ENCODE measurements at places on chromosomes 6 and 20. TPM values are rescaled to one million over a fixed set of nuclear protein-coding genes. Genes with fewer than 3 reads are reported as not detected.

KCNQ5 gene
- total RNA-seq = 11.8 TPM

VPS16 gene
- 55.2 TPM for total RNA-seq

GCLC gene
- total RNA-seq = 22.1 TPM

PROKR2 gene
- not detected for total RNA-seq

FAM184A gene
- total RNA-seq = 2.2 TPM

TMEM74B gene
- 1.1 TPM for total RNA-seq

HMGCLL1 gene
- total RNA-seq = not detected

GSTA2 gene
- not detected for total RNA-seq

LY6G6C gene
- total RNA-seq = not detected

PTK7 gene
- total RNA-seq = 1.8 TPM

CST5 gene
- not detected for total RNA-seq

ID1 gene
- 0.50 TPM for total RNA-seq

MTCH1 gene
- 122 TPM for total RNA-seq

CFAP206 gene
- not detected for total RNA-seq

NOL4L gene
- total RNA-seq = 24.5 TPM

RFX6 gene
- not detected for total RNA-seq

LPA gene
- total RNA-seq = not detected

ECT2L gene
- total RNA-seq = not detected

SYNDIG1 gene
- total RNA-seq = not detected

TMEM244 gene
- total RNA-seq = not detected

CCND3 gene
- 462 TPM for total RNA-seq

LAMA4 gene
- not detected for total RNA-seq

HLA-DMB gene
- total RNA-seq = 14.7 TPM

GFOD1 gene
- 8.0 TPM for total RNA-seq

SSTR4 gene
- total RNA-seq = not detected

ZNF341 gene
- total RNA-seq = 5.2 TPM

ADAM33 gene
- total RNA-seq = not detected

SLC35D3 gene
- not detected for total RNA-seq

PCSK2 gene
- not detected for total RNA-seq

TRAPPC3L gene
- not detected for total RNA-seq

RUNX2 gene
- 3.0 TPM for total RNA-seq

FGD2 gene
- 10.1 TPM for total RNA-seq

MMP24 gene
- not detected for total RNA-seq

ARFGEF2 gene
- total RNA-seq = 20.1 TPM

RBBP8NL gene
- total RNA-seq = not detected

PTGIS gene
- total RNA-seq = 2.5 TPM

CST1 gene
- total RNA-seq = not detected

BAK1 gene
- 76.0 TPM for total RNA-seq

HLA-DQA2 gene
- total RNA-seq = not detected

NKX2-2 gene
- total RNA-seq = not detected

OXT gene
- total RNA-seq = not detected

RAB44 gene
- total RNA-seq = not detected

SALL4 gene
- total RNA-seq = not detected

RIMS1 gene
- total RNA-seq = not detected

HLA-DRB1 gene
- total RNA-seq = 46.0 TPM

CTAGE9 gene
- total RNA-seq = not detected

FAM83B gene
- total RNA-seq = not detected

NNAT gene
- total RNA-seq = 0.32 TPM

SLC2A10 gene
- not detected for total RNA-seq

NMBR gene
- total RNA-seq = not detected

ADTRP gene
- total RNA-seq = 0.68 TPM

AIF1 gene
- total RNA-seq = 177 TPM

SNAP91 gene
- total RNA-seq = not detected

GPSM3 gene
- 223 TPM for total RNA-seq

APMAP gene
- 43.2 TPM for total RNA-seq
